ENCODE measurements at places on chromosomes 1 and 21.
A peak's percentile ranks its signal among the peaks of the same experiment; 100 is the strongest.

GRCh38 chr1:27886353-27886679 lies 14.0 kb downstream of the THEMIS2 start:
- no peak for DNase-seq

GRCh38 chr1:156777573-156777972 lies 10.2 kb downstream of the PRCC start:
- no peak for DNase-seq

DNA sequence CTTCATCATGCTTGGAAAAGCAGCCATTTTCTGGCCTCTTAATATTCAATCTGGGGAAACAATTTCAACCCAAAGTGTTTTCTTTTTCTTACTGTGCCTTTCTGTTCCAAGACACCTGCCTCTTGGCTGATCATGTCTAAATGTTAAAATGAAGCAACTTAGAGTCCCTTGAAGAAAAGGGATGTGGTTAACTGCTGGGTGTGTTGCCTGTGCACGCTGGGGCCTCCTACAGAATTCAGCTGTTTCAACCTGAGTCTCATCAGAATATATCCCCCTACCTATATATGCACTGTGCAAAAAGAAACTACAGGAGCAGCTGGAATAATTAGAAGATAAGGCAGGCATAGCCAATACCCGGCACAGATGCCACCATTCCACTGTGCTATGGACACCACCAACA lies 222.0 kb downstream of the OMA1 start:
- DNase-seq = no peak

DNA sequence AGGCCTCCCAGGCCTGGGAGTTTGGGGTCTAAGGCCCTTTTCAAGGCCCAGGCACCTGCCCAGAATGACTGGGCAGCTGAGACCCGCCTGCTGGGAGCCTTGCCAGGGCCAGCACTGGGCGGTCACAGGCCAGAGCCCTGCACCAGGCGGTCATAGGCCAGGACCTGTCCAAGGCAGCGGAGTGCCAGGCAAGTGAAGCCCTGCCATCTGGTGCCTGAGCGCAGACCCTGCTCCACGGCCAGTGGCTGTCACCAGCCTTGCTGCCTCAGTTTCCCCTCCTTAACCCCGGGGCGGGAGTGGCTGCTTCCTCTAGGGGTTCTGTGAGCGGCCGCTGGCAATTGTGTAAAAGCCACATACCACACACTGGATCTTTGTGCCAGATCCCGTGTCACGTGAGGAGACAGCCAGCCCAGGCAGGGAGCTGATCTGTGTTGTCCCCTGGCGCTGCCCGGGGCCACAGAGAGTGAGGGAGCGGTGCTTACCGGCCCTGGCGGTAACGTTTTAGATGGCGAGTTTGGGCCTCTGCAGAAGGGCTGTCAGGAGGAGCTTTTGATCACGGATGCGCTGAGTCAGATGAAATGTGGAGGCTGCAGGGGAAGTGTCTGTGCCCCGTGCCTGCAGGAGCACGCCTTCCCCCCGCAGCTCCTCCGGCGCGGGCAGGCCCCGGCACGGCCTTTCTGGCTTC lies 4.6 kb downstream of the COL18A1 start:
- DNase-seq = no peak

GRCh38 chr1:14748151-14748550 lies 149.7 kb downstream of the KAZN start:
- DNase-seq = no peak

DNA sequence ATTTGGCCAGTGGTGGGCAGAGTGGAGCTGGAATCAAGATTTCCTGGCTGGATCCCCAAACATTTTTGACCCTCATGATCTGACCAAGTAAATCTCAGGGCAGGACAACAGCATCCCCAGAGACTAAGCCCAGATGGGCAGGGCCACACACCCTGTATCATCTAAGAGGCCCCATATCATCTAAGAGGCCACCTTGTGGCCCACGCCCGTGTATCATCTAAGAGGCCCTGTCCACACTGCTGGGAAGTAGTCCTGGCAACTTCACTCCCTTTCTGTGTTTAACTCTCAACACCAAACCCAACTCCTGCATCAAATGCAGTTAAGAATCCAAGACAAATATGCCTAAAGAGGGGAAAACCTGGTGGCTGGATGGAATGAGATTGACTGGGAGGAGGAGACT lies 81.6 kb upstream of the SSX2IP start:
- DNase-seq = no peak

DNA sequence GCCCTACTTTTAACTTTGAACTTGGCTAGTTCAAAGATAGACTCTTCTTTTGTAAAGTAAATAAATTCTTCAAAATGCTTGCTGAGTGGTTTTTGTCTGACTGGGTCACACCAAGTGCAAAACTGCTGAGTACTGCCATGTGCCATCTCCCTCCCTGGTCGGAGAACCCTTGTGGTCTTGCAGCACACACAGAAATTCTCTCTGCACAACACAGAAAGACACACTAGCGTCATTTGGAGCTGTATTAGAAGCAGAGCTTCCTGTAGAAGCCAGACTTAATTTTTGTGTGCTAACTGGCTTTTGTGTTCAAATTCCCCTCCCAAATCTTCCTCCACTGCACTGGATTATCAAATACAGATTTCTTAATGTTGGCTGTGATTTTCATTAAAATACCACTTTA lies 2.5 kb downstream of the PSMB4 start:
- no peak for DNase-seq

DNA sequence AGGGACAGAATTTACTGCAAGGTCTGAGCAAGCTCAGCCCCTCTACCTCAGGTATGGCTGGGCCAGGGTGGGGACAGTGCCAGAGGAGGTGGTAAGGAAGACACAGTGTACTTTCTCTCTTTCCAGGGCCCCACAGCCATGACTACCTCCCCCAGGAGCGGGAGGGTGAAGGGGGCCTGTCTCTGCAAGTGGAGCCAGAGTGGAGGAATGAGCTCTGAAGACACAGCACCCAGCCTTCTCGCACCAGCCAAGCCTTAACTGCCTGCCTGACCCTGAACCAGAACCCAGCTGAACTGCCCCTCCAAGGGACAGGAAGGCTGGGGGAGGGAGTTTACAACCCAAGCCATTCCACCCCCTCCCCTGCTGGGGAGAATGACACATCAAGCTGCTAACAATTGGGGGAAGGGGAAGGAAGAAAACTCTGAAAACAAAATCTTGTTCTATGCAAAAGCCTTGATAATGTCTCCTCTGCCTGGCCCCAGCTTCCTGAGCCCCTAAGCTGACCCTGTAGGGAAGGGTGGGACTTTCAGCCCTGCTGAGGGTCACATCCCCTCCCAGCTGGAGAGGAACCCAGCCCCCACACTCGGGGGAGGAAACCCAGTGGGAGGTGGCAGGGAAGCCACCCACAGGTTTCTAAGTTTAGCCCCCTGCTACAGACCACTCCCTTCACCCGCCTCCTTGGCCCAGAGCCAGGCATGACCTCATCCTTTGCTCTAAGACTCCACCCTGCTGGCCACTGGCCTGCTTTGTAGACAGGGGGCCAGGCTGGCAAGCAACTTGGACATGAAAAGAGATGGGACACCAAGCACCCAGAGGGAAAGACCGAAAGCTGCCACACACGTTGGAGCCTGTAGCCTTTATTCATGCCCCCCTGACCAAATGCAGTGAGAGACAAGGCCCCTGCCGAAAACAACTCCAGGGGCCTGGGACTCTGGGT lies 6.4 kb downstream of the RHOC start:
- DNase-seq = peak; percentile 70

DNA sequence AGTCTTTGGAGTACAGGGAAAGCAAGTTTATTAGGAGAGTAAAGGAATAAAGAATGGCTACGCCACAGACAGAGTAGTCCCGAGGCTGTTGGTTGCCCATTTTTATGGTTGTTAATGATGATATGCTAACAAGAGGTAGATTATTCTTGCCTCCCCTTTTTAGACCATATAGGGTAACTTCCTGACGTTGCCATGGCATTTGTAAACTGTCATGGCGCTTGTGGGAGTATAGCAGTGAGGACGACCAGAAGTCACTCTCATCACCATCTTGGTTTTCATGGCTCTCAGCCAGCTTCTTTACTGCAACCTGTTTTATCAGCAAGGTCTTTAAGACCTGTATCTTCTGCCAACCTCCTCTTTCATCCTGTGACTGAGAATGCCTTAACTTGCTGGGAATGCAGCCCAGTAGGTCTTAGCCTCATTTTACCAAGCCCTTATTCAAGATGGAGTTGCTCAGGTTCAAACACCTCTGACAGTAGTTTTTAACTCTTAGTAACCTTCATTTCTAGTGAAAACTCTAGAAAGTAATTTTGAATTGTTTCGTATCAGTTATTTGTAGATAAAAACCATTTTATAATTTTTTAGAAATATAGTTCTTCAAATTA lies 26.2 kb downstream of the TCP10L start:
- no peak for DNase-seq

DNA sequence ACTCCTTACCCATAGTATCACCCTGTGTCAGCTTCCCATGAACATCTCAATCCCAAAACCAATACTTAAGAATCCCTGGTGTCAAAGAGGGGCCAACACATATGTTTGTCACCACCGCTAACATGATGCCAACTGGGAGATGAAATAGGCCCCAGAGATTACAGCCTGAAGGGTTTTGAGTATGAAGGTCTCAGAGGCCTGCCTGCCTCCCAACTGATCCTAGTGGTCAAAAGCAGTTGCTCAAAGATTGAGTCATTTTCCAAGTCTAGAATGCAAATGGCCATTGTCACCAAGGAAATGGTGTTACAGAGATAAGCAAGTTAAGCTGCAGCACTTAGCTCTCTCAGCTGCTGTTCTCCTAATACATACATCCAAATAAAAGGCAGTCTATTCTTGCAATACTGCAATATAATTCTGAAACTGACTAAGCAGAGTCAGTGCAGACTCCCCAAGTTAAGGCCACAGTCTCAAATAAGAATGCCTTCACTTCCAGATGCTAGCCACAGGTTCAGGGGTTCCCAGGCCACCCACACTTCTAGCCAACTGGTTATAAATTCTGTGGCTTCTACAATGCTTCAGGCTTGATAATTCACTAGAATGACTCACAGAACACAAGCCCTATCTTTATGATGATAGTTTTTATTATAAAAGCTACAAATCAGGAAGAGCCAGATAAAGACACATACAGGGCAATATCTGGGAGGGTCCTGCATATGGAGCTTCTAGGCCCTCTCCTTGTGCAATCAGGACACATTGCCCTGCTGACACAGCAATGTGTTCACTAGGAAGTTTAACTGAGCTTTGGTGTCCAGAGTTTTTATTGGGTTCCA lies 18.7 kb downstream of the DUSP10 start:
- DNase-seq = no peak

- no peak for DNase-seq
These were observed 151.6 kb downstream of the DISC1 start for GRCh38 chr1:231778009-231778719.

DNA sequence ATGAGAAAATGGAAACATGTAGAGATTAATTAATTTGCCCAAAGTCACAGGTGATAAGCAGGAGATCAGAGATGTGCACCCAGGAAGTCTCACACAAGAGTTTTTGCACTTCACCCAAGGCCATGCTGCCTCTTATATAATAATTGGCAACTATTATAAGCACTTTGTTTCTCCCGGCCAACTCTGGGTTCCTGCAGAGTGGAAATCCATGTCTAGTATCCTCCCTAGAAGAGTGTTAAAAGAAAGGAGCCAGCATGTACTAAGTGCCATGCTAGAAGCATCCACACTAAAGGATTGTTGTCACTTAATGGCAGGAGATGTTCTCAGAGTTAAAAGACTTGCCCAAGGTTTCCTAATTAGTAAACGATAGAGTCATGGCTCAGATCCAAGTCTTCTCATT lies 470.3 kb downstream of the OMA1 start:
- DNase-seq = no peak

DNA sequence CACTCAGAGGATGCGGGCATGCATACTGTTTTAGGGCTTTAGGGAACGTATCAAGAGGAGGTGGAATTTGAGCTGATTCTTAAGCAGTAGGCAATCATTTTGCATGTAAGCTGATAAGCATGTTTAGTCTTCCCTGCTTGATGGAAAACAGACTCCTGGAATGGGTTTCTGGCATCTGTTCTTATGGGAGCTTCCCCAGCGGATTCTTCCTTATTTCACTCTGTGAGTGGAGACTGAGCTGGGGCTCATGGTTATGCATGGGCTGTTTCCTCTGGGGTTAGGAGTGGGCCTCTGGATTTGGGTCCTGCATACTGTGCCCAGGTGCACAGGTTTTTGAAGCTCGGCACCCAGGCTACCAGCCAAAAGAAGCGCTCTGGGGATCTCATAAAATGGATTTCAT lies 93.4 kb downstream of the DIRAS3 start:
- DNase-seq = no peak

DNA sequence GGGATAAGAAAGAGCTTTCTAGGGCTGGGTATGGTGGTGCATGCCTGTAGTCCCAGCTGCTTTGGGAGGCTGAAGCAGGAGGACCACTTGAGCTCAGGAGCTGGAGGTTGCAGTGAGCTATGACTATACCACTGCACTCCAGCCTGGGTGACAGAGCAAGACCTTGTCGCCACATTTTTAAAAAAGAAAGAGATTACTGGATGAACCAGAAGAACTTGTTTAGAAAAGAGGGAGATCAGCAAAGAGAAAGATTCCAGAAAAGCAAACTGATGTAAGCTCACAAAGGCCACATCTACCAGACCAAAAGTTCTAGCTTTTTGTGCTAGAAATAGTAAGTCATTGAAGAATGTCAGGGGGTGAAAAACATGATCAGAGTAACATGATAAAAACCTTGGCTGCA lies 117.6 kb downstream of the KIAA0319L start:
- no peak for DNase-seq

DNA sequence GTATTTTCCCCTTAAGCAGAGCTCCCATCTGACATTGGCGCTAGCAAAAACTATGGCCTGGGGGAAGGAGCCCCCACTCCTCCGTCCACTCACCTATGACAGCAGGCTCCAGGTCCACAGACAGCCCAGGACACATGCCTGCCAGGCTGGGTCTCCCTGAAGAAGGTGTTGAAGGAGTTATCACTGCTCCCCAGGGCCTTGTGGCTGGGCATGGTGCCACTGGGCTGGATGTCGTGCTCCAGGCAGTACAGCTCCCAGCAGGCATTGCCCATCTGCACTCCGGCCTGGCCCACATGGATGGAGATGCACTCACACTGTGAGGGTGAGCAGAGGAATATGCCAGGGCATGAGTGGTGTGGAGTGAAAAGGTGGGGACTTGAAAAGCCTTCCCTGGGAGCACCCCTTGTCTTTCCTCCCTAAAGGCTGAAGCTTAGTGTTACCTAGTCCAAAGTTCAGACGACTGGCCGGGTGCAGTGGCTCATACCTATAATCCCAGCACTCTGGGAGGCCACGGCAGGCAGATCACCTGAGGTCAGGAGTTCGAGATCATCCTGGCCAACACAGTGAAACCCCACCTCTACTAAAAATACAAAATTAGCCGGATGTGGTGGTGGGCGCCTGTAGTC lies 30.0 kb downstream of the RABIF start:
- DNase-seq = no peak

GRCh38 chr1:213622365-213623063 lies 365.3 kb upstream of the PROX1 start:
- no peak for DNase-seq

Data from CD4-positive, alpha-beta T cell treated with Interleukin-15 for 4 hours (primary cell).